ENCODE measurements at places on chromosomes 6 and 20.

GRCh38 chr20:45827030-45827652 lies at the start of gene TNNC2:
Gene TNNC2 (minus strand): TSS chr20:45827312. CDS start chr20:45827248, 64 bp downstream.
- DNase-seq: no peak

GRCh38 chr6:72646604-72647485 lies 25.0 kb downstream of the KCNQ5 start:
- no peak for DNase-seq

DNA sequence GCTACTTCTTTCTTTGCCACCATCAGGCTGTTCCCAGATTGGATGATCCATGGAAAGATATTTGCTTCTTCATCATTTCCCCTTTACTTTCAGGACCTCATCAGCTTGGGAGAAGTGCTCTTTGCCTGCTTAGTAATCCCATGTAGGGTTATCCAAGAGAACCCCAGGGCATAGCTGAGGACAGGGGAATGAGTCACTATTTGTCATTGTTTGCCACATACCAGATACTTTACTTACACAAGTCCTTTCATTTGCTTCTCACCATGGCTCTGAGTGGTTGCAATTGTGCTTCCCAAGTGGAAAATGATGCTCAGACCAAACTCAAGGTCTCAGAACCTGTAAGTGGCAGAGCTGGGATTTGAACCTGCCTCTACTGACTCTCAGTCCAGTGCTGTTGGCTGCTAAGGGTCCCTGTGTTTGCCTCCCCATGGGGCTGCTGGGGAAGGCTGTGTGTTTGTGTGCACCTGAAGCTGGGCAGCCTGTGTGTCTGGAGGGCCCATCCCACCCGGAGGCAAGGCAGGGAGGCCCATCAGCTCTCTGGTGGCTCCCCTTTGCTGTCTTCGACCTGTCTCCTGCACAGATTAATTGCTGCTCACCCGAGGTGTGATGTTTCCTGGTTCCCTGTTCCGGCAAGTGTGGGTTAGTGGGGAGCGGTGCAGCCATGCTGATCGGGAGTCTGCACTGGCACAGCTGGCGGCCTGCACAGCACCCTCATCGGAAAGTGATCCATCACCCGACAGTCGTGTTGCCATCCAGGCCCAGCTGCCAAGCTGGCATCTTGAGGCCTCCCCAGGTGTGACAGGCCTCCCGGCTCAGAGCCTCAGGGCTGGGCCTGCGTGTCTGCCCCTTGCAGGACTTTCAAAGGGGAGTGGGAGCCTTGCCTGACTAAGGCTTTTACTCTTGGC lies 228.8 kb downstream of the DHX35 start:
- peak; percentile 1 for DNase-seq

DNA sequence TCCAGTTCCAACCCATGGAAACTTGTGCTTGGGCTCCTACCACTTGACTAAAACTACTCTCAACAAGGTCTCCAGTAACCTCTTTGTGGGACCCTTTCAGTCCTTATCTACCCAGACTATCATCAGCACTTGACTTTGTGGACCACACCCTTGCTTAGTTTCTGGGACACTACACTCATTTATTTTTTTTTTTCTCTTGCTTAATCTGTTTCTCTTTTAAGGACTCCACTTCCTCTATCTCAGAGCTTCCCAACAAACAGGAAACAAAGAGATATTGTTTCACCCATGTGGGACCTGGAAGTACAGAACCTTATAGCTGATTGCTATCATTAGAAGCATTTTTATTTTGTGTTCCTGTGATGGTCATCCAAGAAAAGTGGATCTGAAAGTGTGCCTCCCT lies 28.8 kb upstream of the ME1 start:
- DNase-seq: no peak

DNA sequence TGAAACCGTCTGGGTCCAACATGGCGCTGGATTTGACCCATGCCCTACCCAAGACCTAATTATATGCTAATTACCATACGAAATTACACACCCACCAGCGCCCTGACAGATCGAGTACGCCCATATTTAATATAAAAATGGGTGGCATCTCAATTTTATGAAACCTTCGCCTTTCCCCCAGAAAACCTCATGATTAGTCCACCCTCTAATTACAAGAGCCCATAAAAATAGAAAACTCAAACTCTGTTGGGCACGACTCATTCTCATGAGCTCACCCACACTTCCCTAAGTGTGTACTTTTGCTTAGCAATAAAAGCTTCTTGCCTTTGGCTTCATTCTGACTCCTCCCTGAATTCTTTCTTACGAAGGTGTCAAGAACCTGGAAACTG lies 136.4 kb downstream of the OR2B2 start:
- no peak for DNase-seq

DNA sequence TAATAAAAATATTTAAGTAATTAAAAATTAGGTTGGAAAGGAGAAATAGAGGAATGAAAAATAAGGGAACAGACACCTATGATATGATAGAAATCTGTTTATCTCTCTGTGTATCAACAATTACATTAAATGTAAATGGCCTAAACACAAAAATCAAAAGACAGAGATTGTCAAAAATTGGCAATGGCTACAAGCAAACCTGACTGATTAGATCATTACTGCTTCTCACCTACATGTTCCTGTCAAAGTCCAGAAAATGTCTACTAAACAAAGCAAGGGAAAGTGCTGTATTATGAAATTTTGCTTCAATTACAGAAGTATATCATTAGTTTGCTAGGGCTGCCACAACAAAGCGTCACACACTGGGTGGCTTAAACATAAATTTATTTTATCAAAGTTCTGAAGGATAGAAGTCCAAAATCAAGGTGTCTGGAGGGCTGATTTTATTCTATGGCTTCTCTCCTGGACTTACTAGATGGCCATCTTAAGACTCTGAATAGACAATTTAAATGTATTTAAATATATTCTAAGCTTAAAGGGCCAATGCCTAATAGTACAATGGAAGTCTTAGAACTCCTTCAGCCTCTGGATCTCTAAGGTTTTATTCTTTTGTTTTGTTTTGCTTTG lies 6.3 kb downstream of the ME1 start:
- no peak for DNase-seq

DNA sequence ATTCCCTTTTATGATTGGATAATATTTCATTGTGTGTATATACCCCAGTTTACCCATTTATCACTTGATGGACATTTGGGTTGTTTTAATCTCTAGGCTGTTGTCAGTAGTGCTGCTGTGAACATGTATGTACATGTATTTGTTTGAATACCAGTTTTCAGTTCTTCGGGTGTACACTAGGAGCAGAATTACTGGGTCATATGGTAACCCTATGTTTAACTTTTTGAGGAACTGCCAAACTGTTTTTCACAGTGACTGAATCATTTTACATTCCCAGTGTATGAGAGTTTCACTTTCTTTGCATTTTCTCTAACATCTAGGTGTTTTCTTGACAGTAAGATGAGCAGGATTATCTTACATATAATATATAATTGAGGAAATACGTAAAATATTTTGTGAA lies 44.7 kb upstream of the ADIG start:
- DNase-seq: peak; percentile 2

DNA sequence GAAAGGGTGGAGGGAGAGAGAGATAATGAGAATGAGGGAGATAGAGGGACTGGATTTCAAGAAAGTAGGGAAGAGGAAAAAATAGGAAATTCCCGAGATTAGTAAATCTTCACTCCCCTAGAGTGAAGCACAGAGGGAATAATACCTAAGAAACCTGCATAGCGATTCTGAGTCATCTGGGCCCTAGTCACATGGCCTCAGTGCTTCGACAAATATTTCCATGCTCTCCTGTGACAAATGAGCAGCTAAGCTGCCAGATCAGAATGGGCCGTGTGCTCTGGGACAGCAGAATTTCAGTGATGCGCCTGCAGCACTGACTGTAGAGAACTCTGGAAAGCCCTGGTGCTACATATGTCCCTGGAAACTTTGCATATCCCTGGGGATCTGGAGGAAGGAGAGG lies 48.6 kb upstream of the GRIK2 start:
- no peak for DNase-seq

DNA sequence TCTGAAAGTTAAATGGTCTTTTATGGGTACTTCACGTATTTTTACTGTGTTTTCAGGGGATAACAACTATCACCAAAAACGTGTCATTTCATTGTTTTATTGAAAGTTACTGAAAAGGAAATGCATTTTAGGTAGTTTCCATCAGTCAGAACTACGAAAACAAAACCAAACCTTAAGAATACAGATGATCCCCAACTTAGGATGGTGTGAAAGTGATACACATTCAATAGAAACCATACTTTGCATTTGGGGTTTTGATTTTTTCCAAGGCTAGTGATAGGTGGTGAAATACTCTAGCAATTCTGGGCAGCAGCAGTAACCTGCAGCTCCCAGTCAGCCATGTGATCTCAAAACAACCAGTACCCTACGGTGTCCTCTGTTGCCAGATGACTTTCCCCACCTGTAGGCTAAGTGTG lies 25.9 kb upstream of the EFHC1 start:
- no peak for DNase-seq

GRCh38 chr20:61847986-61848385 lies 217.7 kb downstream of the TAF4 start:
- no peak for DNase-seq

DNA sequence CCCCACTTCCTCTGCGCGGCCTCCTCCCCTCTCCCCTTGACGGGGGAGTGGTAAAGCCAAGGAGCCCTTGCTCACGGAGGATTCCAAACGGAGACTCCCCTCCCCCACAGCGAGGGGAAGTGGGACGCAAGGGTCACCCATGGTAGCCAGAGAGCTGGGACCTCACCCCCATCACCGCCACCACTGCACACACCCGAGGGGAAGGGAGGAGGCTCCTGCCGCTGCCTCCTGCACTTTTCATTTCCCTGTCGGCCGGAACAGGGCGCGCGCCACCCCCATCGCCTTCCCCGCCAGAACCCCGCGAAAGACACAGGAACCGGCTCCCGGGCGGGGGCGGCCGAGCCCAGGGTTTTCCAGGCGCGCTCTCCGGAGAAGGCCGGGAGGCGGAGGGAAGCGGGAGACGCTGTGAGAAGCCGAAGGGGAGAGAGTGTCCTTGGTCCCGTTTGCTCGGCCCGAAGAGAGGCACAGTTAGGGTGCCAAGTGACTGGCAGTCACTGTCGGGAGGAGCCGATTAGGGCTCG lies 789 bp downstream of the CCND3 start:
- no peak for DNase-seq
